ENCODE measurements at places on chromosomes 3 and 15.
A peak's percentile ranks its signal among the peaks of the same experiment; 100 is the strongest.

GRCh38 chr3:128382221-128382807 lies 84.4 kb downstream of the DNAJB8 start:
- no peak for DNase-seq

DNA sequence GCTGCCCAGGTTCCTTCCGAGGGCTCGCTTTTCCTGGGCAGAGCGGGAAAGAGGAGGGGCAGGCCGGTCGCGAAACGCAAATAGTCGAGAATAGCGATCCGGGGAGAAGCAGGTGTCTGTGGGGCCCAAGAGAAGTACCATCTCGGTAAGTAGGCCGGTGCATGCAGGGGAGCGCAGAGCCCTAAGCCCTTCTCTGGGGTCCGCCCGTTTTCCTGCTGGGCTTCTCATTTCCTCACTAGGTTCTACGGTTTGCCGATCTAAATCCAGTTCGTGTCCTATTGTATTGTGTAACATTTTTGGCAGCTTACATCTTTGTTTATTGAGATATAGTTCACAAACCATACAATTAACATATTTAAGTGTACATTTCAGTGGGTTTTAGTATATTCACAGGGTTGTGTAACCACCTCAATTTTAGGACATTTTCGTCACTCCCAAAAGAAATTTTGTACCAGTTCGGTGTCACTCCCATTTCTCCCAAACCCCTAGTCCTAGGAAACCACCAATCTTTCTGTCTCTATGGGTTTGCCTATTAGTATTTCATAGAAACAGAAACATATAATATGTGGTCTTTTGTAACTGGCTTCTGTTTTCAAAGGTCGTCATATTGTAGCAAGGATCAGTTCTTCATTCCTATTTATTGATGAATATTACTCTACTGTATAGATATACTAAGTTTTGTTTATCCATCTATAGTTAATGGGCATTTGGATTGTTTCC lies 6.8 kb upstream of the TRIM69 start:
- peak; percentile 44 for DNase-seq

- no peak for DNase-seq
These were observed 18.9 kb upstream of the ALDH1L1 start for GRCh38 chr3:126199256-126199655.

- DNase-seq = no peak
These were observed 191.7 kb upstream of the GADL1 start for GRCh38 chr3:31086148-31086547.

- no peak for DNase-seq
These were observed 904.1 kb downstream of the OTOL1 start for GRCh38 chr3:162400697-162401096.

GRCh38 chr15:49320351-49320750 lies 102.7 kb upstream of the FGF7 start:
- no peak for DNase-seq

GRCh38 chr15:65110676-65111292 lies 4.2 kb downstream of the UBAP1L start:
- no peak for DNase-seq

DNA sequence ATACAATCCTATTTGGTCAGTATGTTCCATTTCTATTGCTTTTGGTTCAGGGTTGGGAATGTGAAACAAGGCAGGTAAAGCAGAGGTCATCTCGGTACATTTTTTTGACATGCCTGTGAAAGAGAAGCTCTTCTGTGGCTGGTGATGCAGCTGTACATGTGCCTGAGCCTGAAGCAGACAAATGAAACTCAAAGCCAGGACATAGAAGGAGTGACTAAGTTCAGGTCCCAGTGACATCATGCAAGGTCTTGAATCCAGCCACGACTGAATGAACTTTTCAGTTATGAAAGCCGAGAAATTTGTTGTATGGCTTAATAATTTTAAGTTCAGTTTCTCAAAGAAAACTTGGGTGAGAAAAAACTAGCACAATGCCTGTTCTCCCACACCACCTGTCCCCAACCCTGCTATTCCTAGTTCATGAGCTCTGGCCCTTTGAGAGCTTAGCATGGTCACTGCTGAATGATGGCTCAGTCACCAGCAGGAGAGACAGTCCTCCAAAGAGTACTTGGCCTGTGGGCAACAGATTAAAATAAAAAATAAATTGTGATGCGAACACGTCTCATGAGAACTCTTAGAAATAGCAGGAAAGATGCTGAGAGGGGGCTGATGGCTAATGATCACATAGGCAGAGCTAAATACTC lies 600.2 kb upstream of the GRM7 start:
- no peak for DNase-seq

DNA sequence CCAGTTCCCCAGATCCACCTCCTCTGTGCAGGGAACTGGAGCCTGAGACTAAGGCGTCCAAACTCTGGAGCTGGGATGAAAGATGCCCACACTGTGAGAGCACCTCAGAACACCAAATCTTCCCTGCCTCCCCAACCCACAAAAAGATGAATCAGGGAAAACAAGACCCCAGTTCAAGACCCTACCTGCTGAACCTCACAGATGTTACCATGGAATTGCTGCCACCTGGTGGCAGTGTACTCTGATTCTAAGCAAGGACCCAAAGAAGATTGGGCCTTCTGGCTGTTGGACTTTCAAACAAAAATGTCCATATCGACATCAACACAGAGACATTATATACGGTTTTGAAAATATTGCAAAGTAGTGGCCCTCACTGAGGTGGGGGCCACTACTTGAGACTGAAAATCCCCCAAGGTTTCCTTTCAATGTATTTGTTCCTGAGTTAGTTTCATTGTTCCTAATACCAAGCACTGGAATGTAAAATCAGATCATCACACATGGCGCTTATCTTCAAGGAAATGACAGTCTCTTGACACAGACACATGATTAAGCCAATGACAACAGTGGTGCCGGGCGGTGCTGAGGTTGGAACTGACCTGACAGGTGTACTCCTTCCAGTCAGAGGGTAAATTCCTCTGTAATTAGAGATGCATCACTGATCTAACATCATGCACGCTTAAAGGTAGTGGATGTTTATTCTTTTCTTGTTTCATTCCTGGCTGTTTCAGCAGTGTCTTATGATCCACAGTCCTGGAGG lies 67.6 kb downstream of the SLC6A11 start:
- peak; percentile 0 for DNase-seq

GRCh38 chr15:74221399-74222239 lies 14.5 kb upstream of the CCDC33 start:
- DNase-seq = no peak

DNA sequence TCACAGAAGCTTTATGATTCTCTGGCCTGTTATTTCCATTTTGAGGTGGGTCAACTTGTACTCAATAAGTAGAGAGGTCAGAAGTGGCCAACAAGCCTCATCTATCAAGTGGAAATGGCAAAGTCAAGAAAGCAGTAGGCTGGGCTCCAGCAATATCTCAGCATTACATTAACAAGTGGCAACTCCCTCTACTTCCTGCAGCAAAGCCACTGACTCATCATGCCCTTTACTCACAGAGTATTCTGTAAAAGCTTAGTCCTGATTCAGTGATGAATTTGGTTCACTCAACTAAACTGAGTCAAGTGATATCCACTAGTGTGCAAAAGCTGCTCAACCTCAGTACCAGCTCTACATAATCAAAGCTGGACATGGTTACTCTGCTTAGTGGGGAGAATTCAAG lies 954.6 kb downstream of the EPHA3 start:
- DNase-seq = no peak

Measured in NCI-H345 (cell line).